ENCODE measurements at places on chromosomes 1 and 21. TPM values are rescaled to one million over a fixed set of nuclear protein-coding genes. Genes with fewer than 3 reads are reported as not detected.

DNA sequence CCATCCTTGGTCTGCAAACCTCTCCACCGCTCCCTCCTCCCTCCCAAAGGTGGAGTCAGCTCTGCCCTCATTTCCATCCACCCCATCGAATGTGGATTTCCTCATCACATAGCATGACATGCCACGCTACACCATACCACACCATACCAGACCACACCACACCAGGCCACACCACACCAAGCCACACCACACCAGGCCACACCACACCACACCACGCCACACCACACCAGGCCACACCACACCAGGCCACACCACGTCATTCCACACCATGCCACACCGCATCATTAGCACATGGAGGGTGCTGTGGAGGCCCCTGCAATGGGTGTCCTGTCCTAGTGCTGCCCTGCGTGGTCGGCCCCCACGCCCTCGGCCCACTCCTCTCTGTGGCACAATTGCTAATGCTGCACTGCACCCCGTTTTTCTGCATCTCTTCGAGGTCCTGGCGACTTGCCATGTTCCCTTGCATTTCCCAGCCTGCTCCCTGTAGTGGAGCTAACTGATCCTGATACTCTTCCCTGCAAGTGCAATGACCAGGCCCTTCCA is 11.3 kb downstream of the DFFB start:
- DNase-seq: no peak
- no peaks in the 10 kb centered on the region for H3K27me3 ChIP-seq
- no peak overlapping the region for H3K27ac ChIP-seq

CD5L gene
- total RNA-seq: not detected

- H3K36me3 ChIP-seq: no peaks in the 10 kb centered on the region
- no peak overlapping the region for H3K27ac ChIP-seq
- no peak overlapping the region for H3K4me3 ChIP-seq
- H3K4me1 ChIP-seq: peaks cover 10% of the 10 kb centered on the region
- DNase-seq: no peak
Measured at GRCh38 chr1:16924919-16925477, 3.3 kb downstream of the CROCC start.

DNA sequence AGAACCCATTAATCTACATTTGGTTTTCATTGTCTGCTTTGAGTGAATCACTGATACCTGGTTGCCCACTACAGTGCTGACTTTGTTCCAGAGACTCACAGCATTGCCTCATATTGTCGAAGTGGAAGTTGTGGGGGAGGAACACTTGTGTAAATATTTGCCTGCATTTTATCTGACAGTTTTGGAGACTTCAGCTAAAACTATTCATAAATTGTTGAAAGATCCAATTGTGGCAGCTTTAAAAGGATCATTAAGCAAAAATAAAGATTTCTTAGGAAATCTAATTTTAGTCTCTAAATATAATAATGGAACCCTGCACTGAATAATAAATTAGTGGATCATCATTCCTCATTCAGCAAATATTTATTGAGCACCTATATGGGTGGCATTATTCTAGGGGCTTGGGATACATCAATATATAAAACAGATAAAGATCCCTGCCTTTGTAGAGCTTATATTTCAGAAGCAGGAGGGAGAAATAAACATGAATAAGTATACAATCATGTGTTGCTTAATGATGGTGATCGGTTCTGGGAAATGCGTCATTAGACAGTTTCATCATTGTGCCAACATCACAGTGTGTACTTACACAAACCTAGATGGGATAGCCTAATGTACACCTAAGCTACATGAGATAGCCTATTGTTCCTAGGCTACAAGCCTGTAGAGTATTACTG is 73.5 kb downstream of the OSBPL9 start:
- no peak overlapping the region for H3K4me3 ChIP-seq
- peak; percentile 13 for DNase-seq
- peaks cover 2% of the 10 kb centered on the region for H3K27me3 ChIP-seq
- H3K4me1 ChIP-seq: peaks cover 56% of the 10 kb centered on the region
- H3K27ac ChIP-seq: peak overlapping the region; percentile 76

DNA sequence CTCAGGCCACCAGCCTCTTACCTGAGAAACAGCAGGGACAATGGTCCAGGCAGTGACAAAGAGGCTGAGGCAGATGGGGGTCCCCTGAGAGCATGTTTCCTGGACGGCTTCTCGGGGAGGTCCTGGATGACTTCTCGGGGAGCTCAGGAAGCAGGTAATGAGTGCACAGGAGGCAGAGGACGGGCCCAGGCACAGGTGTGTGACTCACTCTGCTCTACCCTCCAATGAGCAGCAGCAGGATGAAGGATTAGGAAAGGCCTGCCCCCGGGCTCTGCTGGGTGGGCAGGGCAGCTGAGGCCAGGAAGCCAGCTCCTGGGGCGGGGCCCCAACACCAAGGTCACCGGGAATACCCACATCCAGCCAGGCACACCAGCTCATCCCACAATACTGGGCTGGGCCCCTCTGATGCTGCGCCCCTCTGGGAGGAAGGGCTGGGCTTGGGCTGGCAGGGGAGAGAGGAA is 17.2 kb upstream of the PTAFR start:
- peaks cover 6% of the 10 kb centered on the region for H3K36me3 ChIP-seq
- DNase-seq: no peak
- peaks cover 4% of the 10 kb centered on the region for H3K27me3 ChIP-seq

Measured in HFFc6 (cell line).